Naive thymus-derived CD4-positive, alpha-beta T cell (primary cell): ENCODE measurements at places on chromosomes 6 and 20. TPM values are rescaled to one million over a fixed set of nuclear protein-coding genes. Genes with fewer than 3 reads are reported as not detected.

The SPATA25 gene
- 3.9 TPM for total RNA-seq

- H3K4me3 ChIP-seq: no peak overlapping the region
- no peak for DNase-seq
- peak overlapping the region; percentile 35 for H3K27ac ChIP-seq
- H3K27me3 ChIP-seq: no peaks in the 10 kb centered on the region
These were observed 92.1 kb downstream of the FYN start for GRCh38 chr6:111781041-111781708.

DNA sequence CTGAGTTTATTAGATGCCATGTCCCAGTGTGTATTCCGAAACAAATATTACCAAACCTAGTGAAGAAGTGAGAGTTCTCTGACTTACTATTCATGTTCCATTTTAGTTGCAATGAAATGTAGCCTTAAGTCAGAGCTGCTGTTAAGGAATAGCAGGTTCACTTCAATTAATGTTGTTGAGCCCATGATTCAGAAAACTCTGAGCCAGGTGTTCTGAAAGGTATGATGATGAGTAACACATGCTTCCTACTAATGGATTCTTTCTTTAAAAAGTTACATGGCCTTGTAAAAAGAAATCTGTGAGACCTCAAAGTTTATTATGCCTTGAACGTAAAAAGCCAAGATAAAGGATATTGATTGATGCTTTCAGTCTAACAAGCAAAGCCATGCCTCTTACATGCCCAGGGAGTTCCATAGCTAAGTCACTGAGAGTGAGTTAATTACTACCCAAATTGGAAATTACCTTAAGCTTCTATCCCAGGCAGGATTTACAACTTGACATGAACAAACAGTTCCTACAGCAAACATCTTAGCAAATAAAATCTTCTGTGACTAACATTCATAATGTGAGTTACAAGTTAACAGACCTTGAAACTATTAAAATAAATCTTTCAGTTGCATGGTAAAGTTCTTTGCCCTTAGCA, 122.9 kb downstream of the AKAP7 start:
- peaks cover 11% of the 10 kb centered on the region for H3K4me1 ChIP-seq
- no peaks in the 10 kb centered on the region for H3K27me3 ChIP-seq
- DNase-seq: no peak

- no peaks in the 10 kb centered on the region for H3K4me1 ChIP-seq
- no peak overlapping the region for H3K4me3 ChIP-seq
- DNase-seq: no peak
- no peaks in the 10 kb centered on the region for H3K27me3 ChIP-seq
- H3K27ac ChIP-seq: no peak overlapping the region
These were observed 258.1 kb downstream of the BMP2 start for GRCh38 chr20:7025635-7026034.

DNA sequence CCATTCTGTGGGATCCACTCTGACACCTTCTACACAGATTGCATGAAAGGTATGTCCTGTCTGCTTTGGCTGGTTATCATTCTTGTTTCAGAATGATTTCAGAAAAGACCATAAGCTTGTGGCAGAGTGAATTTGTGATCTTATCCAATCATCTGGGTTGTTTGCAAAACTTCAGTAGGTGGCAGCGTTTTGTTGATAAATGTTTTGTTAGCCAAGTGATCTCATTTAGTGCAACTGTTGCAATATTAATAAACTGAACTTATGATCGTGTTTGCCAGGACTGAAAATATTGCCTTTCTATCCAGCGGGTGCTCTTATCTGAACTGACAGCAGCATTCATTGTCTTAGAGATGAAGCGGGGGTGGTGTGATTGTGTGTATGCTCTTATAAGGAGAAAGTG, 613.2 kb upstream of the NOX3 start:
- H3K27me3 ChIP-seq: no peaks in the 10 kb centered on the region
- H3K4me1 ChIP-seq: no peaks in the 10 kb centered on the region
- no peaks in the 10 kb centered on the region for H3K36me3 ChIP-seq
- DNase-seq: no peak

- H3K27ac ChIP-seq: no peak overlapping the region
- no peaks in the 10 kb centered on the region for H3K36me3 ChIP-seq
- no peak for DNase-seq
- no peaks in the 10 kb centered on the region for H3K27me3 ChIP-seq
These were observed 71.1 kb downstream of the PERP start for GRCh38 chr6:138036111-138036510.

- H3K4me1 ChIP-seq: peaks cover 6% of the 10 kb centered on the region
- no peak for DNase-seq
- H3K36me3 ChIP-seq: no peaks in the 10 kb centered on the region
- H3K4me3 ChIP-seq: no peak overlapping the region
- H3K27ac ChIP-seq: no peak overlapping the region
- H3K27me3 ChIP-seq: peaks cover 12% of the 10 kb centered on the region
These were observed 3.6 kb downstream of the FOXC1 start for GRCh38 chr6:1613346-1613687.

- no peak overlapping the region for H3K27ac ChIP-seq
- DNase-seq: no peak
- no peak overlapping the region for H3K4me3 ChIP-seq
- no peaks in the 10 kb centered on the region for H3K36me3 ChIP-seq
- H3K4me1 ChIP-seq: peaks cover 4% of the 10 kb centered on the region
These were observed 71.9 kb upstream of the TOP1 start for GRCh38 chr20:40956542-40957264.

GRCh38 chr6:123022975-123023374, 26.9 kb downstream of the CLVS2 start:
- H3K4me3 ChIP-seq: no peak overlapping the region
- H3K36me3 ChIP-seq: no peaks in the 10 kb centered on the region
- DNase-seq: no peak
- no peaks in the 10 kb centered on the region for H3K27me3 ChIP-seq
- H3K4me1 ChIP-seq: no peaks in the 10 kb centered on the region

The APCDD1L gene
- not detected for total RNA-seq

DNA sequence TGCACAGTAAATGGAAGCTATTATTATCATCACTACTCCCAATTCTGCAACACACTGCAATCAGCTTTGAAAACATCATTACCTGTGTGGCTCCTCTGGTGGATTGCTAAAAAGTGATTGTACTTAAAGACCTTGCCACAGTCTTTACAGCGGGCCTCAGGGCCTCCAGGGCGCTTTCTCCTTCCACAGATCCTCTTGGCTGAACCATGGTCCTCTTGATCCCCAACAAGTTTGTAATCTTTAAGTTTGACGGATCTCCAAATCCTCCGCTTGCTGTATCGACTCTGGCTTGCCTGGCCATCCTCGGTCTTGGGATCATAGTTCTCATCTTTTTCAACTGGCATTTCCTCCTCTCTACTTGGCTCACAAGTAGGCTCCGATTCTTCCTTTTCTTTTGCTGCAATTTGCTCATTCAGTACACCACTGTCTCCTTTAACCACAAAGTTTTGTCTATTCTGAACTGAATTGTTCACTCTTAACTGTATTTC, 2.0 kb downstream of the ZBTB24 start:
- H3K4me3 ChIP-seq: peak overlapping the region; percentile 79
- peaks cover 22% of the 10 kb centered on the region for H3K36me3 ChIP-seq
- DNase-seq: no peak
- H3K4me1 ChIP-seq: peaks cover 45% of the 10 kb centered on the region

The PPP1R3G gene
- total RNA-seq: not detected

GRCh38 chr6:143007646-143008045, 53.0 kb upstream of the AIG1 start:
- no peak overlapping the region for H3K4me3 ChIP-seq
- H3K36me3 ChIP-seq: no peaks in the 10 kb centered on the region
- H3K27ac ChIP-seq: no peak overlapping the region
- DNase-seq: no peak
